ENCODE measurements at places on chromosomes 13 and 19. TPM values are rescaled to one million over a fixed set of nuclear protein-coding genes. Genes with fewer than 3 reads are reported as not detected.

- H3K27me3 ChIP-seq = no peaks in the 10 kb centered on the region
- H3K4me3 ChIP-seq = peak overlapping the region; percentile 94
Observed at GRCh38 chr19:44848812-44849447, 2.8 kb downstream of the NECTIN2 start.

- H3K4me3 ChIP-seq = no peak overlapping the region
- peak; percentile 32 for DNase-seq
- no peak overlapping the region for H3K27ac ChIP-seq
- no peaks in the 10 kb centered on the region for H3K27me3 ChIP-seq
Observed at GRCh38 chr13:49214917-49215376, 5.2 kb upstream of the MLNR start.

GRCh38 chr19:36771261-36772231, 1.1 kb downstream of the ZNF850 start:
- DNase-seq = peak; percentile 92
- H3K27ac ChIP-seq = peak overlapping the region; percentile 76
- H3K27me3 ChIP-seq = no peaks in the 10 kb centered on the region
- peaks cover 3% of the 10 kb centered on the region for H3K4me1 ChIP-seq
- no peaks in the 10 kb centered on the region for H3K36me3 ChIP-seq

- no peaks in the 10 kb centered on the region for H3K4me1 ChIP-seq
- no peak for DNase-seq
- no peak overlapping the region for H3K27ac ChIP-seq
- H3K27me3 ChIP-seq = no peaks in the 10 kb centered on the region
- no peak overlapping the region for H3K4me3 ChIP-seq
Observed at GRCh38 chr13:90049989-90050671, 1297.4 kb upstream of the MIR17HG start.

DNA sequence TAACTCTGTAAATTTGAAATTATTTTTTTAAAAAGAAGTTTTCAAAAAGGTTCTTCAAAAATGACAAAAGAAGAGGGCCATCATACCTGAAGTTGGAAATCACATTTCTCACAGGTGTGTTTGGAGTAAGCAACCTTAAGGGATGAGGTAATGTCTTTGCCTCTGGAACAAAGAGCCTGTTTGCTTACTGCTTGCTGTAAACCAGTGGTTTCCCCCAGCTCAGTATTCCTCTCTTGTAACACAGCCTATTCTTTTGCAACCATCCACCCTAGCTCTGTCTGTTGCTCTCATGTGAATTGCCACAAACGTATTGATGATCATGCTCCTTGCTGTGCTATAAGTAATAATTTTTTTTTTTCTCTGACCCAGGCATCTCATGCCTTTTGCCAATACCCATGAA, 38.1 kb downstream of the UCHL3 start:
- H3K27me3 ChIP-seq = no peaks in the 10 kb centered on the region
- no peaks in the 10 kb centered on the region for H3K36me3 ChIP-seq

GRCh38 chr13:65638572-65639168, 1591.5 kb downstream of the PCDH9 start:
- no peaks in the 10 kb centered on the region for H3K36me3 ChIP-seq
- H3K4me3 ChIP-seq = no peak overlapping the region
- H3K27me3 ChIP-seq = no peaks in the 10 kb centered on the region
- peak; percentile 25 for DNase-seq
- no peaks in the 10 kb centered on the region for H3K4me1 ChIP-seq
- H3K27ac ChIP-seq = no peak overlapping the region

DNA sequence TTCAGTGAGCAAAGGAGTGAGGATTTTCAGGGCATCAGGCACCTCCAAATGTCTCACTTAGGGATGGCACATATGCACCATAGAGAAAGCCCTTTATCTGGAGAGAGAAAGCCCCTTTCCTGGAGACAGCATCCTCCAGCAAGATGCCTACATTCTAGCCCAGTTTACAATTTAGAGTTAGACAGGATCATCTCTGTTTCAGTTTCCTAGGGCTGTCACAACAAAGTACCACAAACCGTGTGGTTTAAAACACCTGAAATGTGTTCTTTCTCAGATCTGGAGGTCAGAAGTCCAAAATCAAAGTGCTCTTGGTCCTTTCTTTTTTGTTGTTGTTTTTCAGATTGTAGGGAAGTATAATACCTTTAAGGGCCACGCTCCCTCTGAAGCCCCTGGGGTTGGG, 61.8 kb downstream of the MBNL2 start:
- no peaks in the 10 kb centered on the region for H3K36me3 ChIP-seq
- DNase-seq = no peak
- H3K27me3 ChIP-seq = no peaks in the 10 kb centered on the region
- H3K4me1 ChIP-seq = peaks cover 19% of the 10 kb centered on the region

GRCh38 chr13:110326263-110326904, 19.3 kb downstream of the COL4A2 start:
- no peak for DNase-seq
- H3K27me3 ChIP-seq = no peaks in the 10 kb centered on the region
- peaks cover 6% of the 10 kb centered on the region for H3K4me1 ChIP-seq
- no peaks in the 10 kb centered on the region for H3K36me3 ChIP-seq
- no peak overlapping the region for H3K4me3 ChIP-seq

- no peak for DNase-seq
- no peaks in the 10 kb centered on the region for H3K36me3 ChIP-seq
- no peaks in the 10 kb centered on the region for H3K27me3 ChIP-seq
Observed at GRCh38 chr13:24741791-24742190, 22.2 kb upstream of the RNF17 start.

DNA sequence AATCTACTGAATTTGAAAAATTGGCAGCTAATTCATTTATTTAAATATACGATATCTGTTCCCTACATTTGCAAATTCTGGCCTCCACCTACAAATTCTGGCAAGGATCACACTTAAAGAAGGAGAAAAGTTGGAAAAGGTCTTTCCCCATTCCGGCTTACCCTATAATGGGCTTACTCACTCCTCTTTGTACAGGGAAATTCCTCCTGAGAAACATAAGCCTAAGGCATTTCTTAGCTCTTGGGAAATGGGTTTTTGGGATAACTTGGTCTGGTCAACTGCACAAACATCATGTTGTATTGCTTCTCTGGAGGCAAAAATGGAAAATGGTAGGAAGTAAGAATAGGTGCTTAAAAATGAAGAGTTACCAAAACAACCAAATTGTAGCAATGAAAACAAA, 25.5 kb downstream of the KCTD12 start:
- no peaks in the 10 kb centered on the region for H3K36me3 ChIP-seq
- no peaks in the 10 kb centered on the region for H3K4me1 ChIP-seq
- no peak overlapping the region for H3K4me3 ChIP-seq
- no peak for DNase-seq

DNA sequence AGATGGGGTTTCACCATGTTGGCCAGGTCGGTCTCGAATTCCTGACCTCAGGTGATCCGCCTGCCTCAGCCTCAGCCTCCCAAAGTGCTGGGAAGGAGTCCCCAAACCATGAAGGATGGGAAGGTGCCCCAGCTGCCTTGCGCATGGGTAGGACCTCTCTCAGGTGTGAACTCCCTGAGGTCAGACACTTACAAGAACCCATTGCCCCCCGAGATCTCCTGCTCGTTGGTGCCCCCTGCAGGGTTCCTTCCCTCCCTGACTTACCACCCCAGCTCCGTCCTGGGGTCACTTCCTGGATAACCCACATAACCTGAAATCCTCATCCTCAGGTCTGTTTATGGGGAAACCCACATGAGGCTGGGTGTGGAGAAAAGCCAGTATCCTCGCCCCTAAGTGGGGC, 41.7 kb downstream of the UNC13A start:
- H3K4me3 ChIP-seq = no peak overlapping the region
- no peaks in the 10 kb centered on the region for H3K27me3 ChIP-seq
- H3K4me1 ChIP-seq = no peaks in the 10 kb centered on the region
- H3K36me3 ChIP-seq = no peaks in the 10 kb centered on the region
- DNase-seq = no peak

GRCh38 chr13:99746637-99747402, 224.7 kb downstream of the ZIC5 start:
- H3K4me1 ChIP-seq = no peaks in the 10 kb centered on the region
- H3K27ac ChIP-seq = no peak overlapping the region
- DNase-seq = no peak
- no peaks in the 10 kb centered on the region for H3K27me3 ChIP-seq
- H3K36me3 ChIP-seq = no peaks in the 10 kb centered on the region

DNA sequence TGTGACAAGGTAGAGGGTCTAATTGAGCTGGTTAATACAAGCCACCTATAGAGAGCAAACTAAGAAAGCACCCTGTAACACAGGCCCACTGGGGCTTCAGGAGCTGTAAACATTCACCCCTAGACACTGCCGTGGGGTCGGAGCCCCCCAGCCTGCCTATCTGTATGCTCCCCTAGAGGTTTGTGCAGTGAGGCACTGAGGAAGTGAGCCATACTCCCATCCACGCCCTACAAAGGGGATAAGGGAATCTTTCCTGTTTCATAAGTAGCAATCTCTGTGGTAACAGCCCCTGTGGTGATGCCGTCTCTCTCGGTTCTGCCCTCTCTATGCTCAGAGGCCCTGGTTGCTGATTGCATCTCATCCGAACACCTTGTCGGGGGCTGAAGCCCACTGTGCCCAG, 94.2 kb upstream of the GJB6 start:
- DNase-seq = no peak
- no peaks in the 10 kb centered on the region for H3K27me3 ChIP-seq
- H3K4me1 ChIP-seq = no peaks in the 10 kb centered on the region
- no peaks in the 10 kb centered on the region for H3K36me3 ChIP-seq
- no peak overlapping the region for H3K27ac ChIP-seq

GRCh38 chr13:28356561-28357021, 138.3 kb downstream of the FLT1 start:
- H3K27ac ChIP-seq = peak overlapping the region; percentile 9
- H3K27me3 ChIP-seq = no peaks in the 10 kb centered on the region
- no peak overlapping the region for H3K4me3 ChIP-seq
- H3K4me1 ChIP-seq = peaks cover 7% of the 10 kb centered on the region
- no peaks in the 10 kb centered on the region for H3K36me3 ChIP-seq

GRCh38 chr19:41334793-41335192, 18.9 kb downstream of the TGFB1 start:
- no peak for DNase-seq
- no peaks in the 10 kb centered on the region for H3K36me3 ChIP-seq
- no peaks in the 10 kb centered on the region for H3K4me1 ChIP-seq
- H3K4me3 ChIP-seq = no peak overlapping the region
- no peaks in the 10 kb centered on the region for H3K27me3 ChIP-seq
- no peak overlapping the region for H3K27ac ChIP-seq

DNA sequence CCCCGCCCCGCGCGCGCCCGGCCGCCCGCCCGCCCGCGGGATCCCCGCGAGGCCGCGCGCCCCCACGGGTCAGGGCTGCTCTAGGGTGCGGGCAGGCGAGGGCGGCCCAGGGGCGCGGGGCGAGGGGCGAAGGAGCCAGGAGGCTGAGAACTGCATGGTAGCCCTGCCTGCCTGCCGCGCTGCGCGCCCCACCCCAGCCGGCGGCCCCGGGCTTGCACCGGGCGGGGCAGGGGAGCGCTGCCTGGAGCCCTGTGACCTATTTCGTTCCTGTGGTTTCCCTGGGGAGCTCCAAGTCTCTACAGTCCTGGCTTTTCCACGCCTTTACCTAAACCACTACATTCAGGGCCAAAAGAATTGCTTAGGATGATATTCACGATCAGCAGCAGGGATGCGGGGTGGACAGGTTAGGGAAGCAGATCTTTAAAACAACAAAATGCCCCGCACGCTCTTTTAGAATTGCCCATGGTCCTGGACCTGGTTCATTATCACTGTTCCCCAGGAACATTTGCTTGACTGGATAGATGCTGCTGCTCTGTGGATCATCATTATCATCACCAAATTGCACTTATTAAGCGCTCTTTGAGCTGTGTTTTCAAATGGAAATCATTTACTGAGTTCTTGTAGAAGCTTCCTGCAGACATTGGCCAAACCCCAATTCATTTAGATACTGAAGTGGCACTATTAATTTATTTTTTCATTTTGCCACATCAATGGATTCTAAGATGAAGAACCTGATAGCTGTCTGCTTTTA, 421 bp upstream of the GPR12 start:
- no peaks in the 10 kb centered on the region for H3K36me3 ChIP-seq
- no peak for DNase-seq
- H3K4me3 ChIP-seq = peak overlapping the region; percentile 37
- H3K27ac ChIP-seq = no peak overlapping the region
- H3K4me1 ChIP-seq = peaks cover 10% of the 10 kb centered on the region

- H3K27ac ChIP-seq = no peak overlapping the region
- no peak for DNase-seq
- H3K36me3 ChIP-seq = no peaks in the 10 kb centered on the region
- H3K4me3 ChIP-seq = no peak overlapping the region
- H3K27me3 ChIP-seq = no peaks in the 10 kb centered on the region
- H3K4me1 ChIP-seq = no peaks in the 10 kb centered on the region
Observed at GRCh38 chr13:28429096-28429495, 65.8 kb downstream of the FLT1 start.

GRCh38 chr13:25901460-25902376, 150.1 kb downstream of the SHISA2 start:
- H3K4me3 ChIP-seq = no peak overlapping the region
- no peak for DNase-seq
- no peaks in the 10 kb centered on the region for H3K4me1 ChIP-seq

- H3K27me3 ChIP-seq = no peaks in the 10 kb centered on the region
- H3K36me3 ChIP-seq = no peaks in the 10 kb centered on the region
- no peak for DNase-seq
- H3K4me1 ChIP-seq = no peaks in the 10 kb centered on the region
Observed at GRCh38 chr13:95445131-95445530, 107.4 kb upstream of the CLDN10 start.

GRCh38 chr19:3547301-3547731, 8.3 kb downstream of the TEKTIP1 start:
- DNase-seq = no peak
- H3K4me1 ChIP-seq = no peaks in the 10 kb centered on the region
- H3K27ac ChIP-seq = no peak overlapping the region
- no peak overlapping the region for H3K4me3 ChIP-seq
- H3K36me3 ChIP-seq = no peaks in the 10 kb centered on the region

DNA sequence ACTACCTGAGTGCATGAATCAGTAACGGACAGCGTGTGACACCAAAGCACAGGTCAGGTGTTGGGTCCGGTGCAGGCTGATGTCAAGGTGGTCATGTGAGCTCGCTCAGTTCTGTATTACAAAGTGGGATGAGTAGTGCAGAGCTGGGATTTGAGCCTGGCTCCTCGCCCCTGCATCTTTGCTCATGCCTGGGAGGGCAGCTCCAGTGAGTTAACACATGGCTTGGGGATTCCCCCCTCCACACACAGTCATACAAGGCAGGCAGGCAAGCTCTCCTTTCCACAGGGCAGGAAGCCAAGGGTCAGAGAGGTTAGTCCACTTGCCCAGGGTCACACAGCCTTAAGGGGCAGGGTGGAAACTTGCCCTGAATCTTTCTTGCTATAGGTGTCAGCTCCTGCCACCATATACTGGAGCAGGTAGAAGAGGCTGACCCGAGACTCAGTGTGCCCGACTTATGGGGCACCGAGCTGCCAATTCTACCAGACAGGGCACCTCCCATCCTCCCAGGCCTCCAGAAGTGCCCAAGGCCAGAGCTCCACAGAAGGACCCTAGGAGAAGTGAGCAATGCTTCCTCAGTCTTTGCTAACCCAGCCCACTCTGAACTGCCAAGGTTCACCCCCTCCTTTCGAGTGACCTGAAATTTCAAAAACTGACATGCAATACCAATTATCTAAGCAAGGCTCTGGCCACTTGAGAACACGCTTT, 35.4 kb downstream of the ZNF787 start:
- H3K4me3 ChIP-seq = no peak overlapping the region
- no peak for DNase-seq
- H3K4me1 ChIP-seq = peaks cover 5% of the 10 kb centered on the region
- H3K27ac ChIP-seq = no peak overlapping the region
- H3K27me3 ChIP-seq = no peaks in the 10 kb centered on the region

Gene ZNF850
- 17.8 TPM for total RNA-seq

Gene LRRC63
- 4.6 TPM for total RNA-seq

Gene TMC4
- 0.43 TPM for total RNA-seq

Gene PALM
- total RNA-seq = 47.8 TPM

Gene RASAL3
- total RNA-seq = 1.4 TPM

Gene SPART
- total RNA-seq = 48.9 TPM

Gene ZNF296
- total RNA-seq = 6.7 TPM

Gene SIGLEC8
- 0.31 TPM for total RNA-seq

Gene EHD2
- total RNA-seq = 33.9 TPM

Gene CFAP97D2
- 1.5 TPM for total RNA-seq

Measured in testis (tissue), 5 donors.